ENCODE measurements at places on chromosomes 5 and 9.

DNA sequence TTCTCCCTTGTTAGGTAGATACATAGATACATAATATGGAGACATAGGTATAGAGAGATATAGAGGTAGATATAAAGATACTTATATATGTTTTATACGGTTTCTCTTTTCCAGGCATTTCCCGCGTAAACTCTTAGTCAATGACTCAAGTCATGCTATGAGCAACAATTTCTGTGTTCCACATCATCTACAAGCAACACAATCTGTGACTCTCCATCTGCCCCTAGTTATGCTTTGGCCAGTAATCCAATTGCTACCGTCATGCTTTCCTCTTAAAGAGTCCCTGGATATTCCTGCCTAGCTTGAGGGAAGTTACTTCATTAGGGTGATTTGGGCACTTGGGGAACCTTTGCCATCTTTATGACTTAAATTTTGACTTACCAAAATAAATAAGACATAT, 129.0 kb upstream of the ADAMTS16 start:
- DNase-seq, result no peak

DNA sequence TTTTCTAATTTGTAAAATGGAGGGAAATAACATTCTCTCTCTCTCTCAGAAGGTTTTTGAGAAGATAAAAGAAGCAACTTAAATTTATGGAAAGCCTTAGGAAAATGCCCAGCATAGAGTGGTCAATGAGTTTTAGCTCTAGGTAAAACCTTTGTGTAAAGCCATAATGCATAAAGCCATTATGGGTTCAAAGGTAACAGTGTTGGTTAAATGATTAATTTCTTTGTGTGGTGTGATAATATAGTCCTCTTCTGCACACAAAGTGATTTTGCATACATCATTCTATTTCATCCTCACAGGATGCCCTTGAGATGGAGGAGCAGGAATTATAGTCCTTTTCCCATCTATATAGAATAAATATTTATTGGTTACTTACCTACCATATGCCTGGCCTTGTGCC, 602.9 kb downstream of the CSNK1G3 start:
- DNase-seq, result no peak

- DNase-seq, result no peak
Measured at GRCh38 chr9:95864852-95865580, 10.5 kb upstream of the ERCC6L2 start.

DNA sequence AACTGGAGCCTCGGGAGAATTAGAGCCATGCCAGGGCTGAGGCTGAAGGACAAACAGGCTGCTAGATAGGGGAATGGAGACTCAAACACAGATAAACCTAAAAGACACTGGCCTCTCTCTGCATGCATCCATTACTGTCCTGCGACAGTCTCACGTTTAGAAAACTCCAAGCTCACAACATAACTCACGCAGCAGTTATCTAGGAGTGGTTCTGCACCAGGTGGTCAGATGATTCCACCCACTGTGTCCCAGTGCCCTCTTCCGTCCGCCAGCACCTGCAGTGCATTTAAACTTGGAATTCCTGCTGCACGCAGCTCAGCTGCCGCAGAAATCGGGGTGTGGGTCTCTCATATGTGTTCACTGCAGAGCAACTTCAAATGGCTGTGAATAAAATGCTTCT, 272.6 kb upstream of the IRX2 start:
- no peak for DNase-seq

- DNase-seq, result no peak
Measured at GRCh38 chr9:98428454-98428853, 173.0 kb upstream of the TBC1D2 start.

DNA sequence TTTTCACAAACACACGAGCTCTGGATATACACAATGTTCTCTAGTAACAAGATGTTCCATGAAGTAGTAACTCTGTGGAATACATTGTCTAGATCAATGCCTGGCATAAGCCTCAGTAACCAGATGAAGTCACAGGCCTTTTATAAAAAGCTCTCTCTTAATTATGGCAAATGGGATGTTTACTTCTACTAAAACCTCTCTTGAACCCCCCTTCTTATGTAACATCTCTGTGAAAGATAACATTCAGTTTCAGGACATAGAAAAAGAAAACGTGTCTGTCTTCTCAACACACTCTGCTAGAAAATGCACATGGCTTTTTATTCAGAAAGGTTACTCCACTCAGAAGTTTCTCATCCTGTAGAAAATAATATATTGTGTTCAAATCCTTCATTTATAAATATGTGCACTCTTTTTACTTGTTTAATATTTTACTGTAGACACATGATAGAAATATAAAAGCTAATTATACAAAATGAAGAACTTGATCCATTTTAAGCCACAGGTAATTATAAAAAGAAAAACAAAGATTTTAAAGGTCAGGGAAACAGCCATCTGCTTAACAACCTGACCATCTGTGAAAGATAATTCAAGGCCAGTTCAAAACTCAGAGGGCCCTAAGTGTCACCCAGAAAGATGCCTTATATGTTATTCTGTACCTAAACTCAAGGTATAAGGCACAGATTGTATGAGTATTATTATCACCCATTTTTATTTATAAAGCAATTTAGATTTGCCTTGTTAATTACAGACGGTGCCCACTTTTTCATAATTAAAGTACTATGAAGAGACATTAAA, 812.0 kb downstream of the CDH18 start:
- no peak for DNase-seq

DNA sequence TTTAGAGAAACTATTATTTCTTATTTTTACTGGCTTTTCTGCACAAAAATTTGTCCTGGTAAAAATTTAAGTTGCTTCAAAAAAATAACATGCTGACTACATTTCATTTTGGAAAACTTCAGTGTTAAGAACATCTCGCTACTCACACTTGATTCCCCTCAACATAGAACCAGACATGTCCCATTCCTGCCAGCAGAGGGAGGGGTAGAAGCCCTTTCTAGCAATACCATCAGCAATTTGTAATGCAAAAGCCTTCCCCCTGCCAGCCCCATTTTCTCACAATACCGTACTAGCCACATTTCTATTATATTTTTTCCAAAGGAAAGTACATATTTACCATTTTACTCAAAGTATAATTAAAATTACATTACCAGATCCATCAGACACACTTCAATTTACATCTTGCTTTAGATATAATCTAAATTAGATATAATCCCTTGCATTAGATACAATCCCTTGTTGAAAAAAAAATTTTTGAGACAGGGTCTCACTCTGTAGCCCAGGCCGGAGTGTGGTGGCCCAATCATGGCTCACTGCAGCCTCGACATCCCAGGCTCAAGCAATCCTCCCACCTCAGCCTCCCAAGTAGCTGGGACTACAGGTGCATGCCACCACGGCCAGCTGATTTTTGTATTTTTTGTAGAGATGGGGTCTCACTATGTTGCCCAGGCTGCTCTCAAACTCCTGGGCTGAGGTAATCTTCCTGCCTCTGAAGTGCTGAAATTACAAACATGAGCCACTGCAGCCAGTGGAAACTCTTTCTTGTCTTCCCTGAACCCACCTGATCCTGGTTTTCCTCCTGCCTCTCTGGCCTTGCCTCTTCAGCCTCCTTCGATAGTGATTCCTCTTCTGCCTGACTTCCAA, 39.6 kb upstream of the IDNK start:
- DNase-seq, result peak; percentile 79

GRCh38 chr9:122118343-122119165, 25.4 kb upstream of the TTLL11 start:
- no peak for DNase-seq

DNA sequence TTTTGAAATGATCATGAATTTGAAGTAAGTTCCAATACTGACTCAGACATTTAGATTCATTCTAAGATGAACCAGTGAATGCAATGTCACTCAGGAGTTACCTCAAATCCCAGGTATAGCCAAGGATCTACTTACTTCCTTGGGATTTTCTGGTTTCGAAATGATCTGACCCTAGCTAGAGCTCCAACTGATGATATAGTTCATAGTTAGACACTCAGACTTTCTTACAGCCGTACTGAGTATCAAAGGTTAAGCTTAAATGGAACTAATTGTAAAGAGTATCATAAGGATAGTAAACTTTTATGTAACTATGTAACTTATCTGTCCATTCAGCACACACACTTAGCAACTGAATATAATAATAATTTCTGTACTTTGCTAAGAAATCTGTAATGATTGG, 84.0 kb upstream of the FSD1L start:
- DNase-seq, result no peak

DNA sequence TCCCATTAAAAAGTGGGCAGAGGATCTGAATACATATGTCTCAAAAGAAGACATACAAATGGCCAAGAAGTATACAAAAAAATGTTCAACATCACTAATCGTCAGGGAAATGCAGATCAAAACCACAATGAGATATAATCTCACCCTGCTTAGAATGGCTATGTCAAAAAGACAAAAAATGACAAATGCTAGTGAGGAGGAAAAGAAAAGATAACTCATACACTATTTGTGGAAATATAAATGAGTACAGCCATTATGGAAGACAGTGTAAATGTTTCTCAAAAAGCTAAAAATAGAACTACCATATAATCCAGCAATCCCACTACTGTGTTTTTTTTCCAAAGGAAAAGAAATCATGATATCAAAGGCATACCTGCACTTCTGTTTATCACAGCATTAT, 450.7 kb downstream of the EFNA5 start:
- no peak for DNase-seq

- peak; percentile 75 for DNase-seq
Measured at GRCh38 chr5:133930061-133930812, 38.2 kb downstream of the C5orf15 start.

DNA sequence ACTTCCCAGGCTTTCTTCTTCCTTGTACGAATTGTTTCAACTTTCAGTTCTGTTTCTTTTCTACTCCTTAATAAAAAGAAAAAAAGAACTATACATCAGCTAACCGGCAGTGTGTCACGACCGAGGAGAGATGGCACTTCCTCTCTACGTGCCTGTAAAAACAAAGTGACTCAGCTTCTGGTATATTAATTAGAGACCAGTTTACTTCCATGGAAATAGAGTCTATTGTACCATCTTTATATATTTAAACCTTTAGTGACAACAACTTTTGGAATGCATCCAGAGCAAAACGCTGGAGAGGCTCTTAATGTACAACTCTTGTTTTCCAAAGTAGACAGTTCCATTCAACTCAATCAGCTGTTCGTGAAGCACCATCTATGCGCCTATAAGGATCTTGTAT, 94.5 kb upstream of the LIFR start:
- DNase-seq, result peak; percentile 21

DNA sequence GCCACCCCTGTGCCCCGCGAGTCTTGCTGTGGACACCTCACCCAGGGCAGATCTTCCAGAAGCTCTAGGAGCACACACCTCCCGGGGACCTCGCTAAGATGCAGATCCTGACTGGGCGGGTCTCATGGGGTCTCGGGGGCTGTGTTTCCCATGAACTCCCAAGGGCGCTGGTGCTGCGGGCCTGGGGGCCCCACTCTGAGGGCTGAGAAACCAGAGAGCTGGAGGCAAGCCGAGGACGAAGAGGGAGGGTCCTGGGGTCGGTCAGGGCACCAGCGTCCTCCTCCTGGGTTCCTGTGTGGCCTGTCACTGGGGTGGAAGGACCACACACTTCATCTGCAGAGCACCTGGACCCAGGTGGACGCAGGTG, 30.2 kb downstream of the SLC6A3 start:
- no peak for DNase-seq

DNA sequence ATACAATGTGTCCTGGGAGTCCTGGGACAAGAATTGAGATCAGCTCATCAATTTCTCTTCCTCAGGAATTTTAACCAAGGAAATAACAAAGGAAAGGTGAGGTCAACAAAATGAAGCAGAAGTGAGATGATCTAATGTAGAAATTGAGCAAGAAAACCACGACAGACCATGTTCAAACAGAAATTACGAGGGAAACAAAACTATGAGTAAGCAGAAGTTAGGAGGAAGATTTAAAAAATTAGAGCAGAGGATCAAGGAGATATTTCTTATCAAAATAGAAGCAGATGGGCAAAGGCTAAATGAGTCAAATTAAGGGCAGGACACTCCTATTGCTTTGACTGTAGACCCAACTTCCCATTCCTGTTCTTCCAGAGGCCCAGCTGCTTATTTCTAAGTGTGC, 97.4 kb downstream of the HINT1 start:
- no peak for DNase-seq

GRCh38 chr9:33130961-33131789, 36.0 kb downstream of the B4GALT1 start:
- no peak for DNase-seq

DNA sequence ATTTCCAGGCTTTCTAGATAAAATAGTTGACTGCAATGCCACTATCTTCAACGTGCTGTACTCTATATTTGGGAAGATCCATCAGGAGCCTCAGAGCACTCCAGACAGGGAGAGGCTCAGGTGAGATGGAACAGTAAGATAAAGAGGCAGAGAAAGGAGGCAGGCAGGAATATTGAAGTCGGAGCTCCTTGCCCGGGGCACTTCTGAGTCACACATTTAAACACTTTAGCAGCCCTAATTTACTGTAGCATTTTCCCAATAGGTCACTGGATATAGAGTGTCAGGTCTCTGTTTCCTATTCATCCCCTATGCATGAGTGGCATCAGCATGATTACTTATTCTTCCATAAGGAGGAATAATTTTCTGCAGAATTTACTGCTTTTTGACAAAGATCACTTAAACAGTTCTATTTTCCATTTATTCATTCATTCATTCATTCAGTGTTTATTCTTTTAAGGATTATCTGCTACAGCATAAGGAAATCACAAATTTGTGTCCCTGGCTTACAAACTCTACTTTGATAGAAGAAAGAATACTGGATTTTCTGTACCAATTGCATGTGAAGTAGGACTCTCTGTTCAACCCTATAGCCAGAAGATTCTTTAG, 170.7 kb downstream of the MAPKAP1 start:
- no peak for DNase-seq

DNA sequence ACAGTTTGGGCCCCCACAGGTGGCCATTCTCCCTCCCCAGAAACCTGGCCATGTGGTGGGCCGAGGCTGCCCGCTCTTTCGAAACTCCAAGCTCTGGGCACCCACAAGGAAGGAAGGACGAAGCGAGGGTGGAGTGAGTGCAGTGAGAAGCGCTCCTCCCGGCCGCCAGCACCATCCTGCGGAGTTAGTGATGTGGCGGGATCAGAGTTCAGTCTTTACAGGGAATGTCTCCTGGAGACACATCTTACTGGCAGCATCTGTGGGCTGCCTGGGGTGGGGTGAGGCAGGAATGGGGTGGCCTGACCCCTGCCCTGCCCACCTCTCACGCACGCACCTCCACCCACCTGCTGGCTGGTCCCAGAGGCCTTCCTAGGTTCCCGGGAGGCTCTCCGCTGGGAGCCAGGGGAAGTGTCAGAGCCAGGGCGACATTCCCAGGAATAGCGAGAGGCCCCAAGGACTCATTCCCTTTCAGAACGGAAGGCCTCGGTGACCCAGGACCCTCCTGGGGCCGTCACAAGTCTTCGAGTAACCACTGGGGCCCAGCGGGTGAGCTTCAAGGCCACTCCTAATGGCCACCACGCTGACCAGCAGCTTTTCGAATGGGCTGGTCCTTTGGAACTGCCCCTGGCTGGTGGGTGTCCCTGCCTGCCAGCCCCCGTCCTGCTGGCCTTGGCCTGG, 5.5 kb upstream of the RNU6ATAC start:
- DNase-seq, result no peak
